ENCODE measurements at places on chromosomes 7 and 10.

- no peak for DNase-seq
Observed at GRCh38 chr7:130947792-130948580, 214.0 kb upstream of the KLF14 start.

DNA sequence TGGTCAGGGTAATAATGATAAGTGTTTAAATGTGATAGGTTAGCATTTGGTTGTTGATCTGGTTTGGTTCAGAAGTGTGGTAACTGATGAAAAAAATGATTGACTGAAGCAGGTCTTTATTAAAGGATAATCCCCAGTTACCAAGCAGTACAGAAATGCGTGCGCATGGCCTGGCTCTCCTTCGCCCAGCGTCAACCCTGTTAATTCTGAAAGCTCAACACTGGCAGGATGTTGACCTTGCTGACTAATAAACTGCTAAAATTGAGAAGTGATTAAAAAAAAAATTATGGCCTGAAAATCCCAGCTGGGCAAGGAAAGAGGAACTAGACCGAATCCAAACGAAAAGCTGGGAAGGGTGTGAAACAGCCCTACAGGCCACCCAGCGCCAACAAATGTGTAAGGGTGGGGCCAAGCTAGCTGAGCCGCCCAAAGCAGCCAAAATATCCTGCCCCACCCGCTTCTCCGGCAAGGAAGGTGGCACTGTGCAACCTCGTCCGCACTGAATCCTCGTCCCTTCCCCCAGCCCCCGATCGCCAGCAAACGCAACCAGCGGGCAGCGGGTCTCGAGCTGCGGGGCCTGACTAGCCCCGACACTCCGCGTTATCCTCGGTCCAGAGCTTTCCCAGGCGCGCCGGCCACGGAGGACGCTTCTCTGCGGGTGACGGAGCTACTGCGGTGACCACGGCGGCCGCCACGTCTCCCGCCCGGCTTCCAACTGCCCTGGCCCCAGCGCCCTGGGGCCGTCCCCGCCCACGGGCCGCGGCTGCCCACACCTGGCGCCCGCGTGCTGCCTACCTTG is 561 bp downstream of the SHTN1 start:
- no peak for DNase-seq

DNA sequence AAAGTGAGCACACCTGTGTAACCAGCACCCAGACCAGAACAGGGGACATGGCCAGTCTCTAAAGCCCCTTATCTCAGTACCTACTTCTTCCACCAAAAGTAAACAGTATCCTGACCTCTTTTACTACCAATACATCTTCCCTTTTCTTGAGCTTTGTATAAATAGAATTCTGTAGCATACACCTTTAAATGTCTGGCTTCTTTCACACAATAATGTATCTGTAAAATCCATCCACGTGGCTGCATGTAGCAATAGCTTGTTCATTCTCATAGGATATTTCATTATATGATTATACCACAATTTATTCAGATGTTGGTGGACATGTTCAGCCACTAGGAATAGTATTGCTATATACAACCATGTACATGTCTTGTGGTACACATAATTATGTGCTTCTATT is 40.6 kb downstream of the BTBD16 start:
- DNase-seq = no peak

DNA sequence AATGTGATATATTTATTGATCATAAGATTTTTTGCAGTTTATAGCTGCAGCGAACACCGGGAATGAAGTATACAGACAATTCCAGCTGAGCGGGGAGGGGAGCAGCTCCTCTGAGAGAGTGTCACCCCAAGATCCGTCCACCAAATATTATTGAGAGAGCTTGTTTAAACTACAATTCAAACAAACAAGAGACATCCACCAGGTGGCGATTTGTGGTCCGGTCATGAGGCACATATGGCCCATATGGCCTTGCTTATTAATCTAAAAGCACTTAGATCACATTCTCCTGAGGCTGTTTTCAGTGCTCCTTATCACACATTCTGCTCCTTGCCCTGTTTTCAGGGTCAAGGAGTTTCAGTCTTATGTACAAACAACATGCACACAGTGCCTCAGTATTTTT is 83.1 kb downstream of the THSD7A start:
- no peak for DNase-seq

DNA sequence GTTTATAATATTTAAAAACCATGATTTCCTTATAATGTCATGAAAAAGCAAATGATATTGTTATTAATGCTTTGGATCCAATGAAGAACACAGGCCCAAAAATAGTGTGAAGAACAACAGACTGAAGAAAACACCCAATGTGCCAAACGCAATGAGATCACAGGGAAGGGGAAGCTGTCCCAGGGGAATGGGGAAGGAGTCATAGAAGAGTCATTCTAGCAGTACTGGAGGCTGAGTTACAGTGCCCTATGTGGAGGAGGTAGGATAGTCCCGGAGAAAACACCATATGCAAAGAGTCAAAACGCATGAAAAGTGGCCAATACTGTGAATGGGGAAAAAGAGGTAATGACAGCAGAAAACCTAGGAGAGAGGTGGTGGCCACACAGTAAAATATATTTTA is 50.9 kb downstream of the TPK1 start:
- no peak for DNase-seq

DNA sequence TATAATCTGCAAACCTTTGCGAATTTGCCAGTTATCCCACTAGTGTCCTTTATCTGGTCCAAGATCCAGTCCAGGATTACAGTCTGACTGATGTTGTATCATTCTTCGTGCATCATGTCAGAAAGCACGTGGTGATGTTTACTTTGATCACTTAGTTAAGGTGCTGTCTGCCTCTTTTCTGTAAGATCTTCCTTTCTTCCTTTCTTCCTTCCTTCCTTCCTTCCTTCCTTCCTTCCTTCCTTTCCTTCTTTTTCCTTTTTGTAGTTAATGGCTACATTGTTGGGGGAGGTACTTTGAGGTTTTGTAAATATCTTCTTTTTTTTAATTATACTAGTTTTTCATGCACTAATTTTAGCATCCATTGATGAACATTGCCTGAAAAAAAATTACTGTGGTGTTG is 80.3 kb downstream of the LCOR start:
- no peak for DNase-seq

DNA sequence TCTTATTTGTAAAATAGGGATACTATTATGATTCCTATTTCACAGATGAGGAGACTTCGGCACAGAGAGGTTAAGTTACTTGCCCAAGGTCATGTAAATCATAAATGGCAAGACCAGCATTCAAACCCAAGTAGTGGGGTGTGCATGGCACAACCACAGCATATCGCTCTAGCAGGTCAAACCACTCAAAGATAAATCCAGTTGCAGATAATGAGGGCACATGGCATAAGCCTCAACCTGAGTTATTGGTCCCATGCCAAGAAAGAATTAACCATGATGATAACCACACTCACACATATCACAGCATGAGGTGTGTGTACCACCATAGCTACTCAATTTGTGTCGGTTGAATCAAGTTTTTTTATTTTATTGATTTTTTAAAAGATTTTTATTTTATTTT is 180.5 kb downstream of the CREB5 start:
- no peak for DNase-seq

DNA sequence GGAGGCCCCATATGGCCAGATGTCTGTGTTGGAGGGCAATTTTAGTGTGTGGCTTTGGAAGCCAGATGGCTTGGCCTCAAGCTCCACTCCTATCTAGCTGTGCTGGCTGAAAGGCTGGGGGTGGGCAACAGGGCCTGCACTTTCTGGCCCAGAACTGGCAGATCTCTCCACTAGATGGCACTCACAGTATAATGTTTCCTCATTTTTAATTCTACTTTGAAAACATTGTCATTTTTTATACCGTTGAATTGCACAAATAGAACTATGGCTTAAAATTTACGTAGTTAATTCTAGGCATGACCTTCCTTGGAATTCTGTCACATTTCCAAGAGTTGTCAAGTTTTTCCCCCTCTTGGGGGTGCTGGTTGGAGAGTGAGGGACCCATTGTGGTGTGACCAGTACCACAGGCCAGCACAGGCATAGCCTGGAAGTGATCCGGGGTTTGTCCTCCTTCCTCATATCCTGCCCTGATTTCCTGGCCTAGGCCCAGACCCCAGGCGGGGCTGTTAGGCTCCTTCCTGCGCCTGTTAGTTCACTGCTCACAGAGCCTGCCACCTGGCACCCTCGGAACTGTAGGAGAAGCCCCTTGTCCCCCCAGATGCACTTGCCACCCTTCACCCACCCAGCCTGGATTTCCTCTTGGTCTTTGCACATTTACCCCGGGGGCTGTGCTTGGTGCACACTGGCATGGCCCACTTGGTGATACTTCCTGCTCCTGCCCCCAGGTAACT is 52.8 kb downstream of the ARHGAP22 start:
- no peak for DNase-seq

DNA sequence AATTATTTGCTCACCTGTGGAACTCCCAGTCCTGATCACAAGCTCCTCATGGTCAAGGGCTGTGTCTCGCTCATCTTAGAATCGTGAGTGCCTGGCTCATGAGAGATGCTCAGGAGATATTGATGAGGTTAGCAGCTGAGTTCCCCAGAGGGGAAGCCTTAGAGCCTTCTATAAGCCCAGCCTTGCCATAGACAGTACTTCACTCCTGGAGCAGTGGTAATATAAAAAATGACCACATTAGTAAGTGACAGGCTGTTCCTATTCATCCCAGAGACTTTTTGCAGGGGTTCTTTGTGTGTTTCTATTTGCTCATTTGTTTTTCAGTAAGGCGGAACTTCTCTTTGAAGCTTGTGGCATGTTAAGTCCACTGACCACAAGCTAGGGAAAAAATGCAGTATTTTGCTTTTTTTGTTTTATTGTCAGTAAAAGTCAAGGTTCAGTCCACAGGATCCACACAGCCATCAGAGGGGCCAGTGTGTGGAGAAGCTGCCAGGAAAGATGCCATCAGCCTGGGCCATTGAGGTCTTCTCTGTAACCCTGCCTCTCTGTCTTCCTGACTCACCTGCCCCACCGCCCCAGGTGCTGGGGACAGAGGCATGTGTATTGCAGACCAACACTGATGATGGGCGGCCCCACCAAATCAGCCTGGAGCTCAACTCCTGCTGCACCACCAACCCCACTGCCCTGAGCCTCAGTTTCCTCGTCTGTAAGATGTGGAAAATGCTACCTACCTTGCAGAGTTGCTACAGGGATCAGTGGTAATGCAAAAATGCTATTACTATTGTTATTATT is 36.4 kb upstream of the JCAD start:
- no peak for DNase-seq

GRCh38 chr10:80390740-80391139 is 17.6 kb upstream of the PRXL2A start:
- DNase-seq = no peak

GRCh38 chr7:155217634-155218033 is 80.0 kb upstream of the INSIG1 start:
- no peak for DNase-seq

GRCh38 chr7:11373546-11374142 is 400.0 kb downstream of the PHF14 start:
- DNase-seq = no peak

GRCh38 chr7:76292213-76292573 is 10.3 kb upstream of the HSPB1 start:
- no peak for DNase-seq

- DNase-seq = no peak
Observed at GRCh38 chr10:49254556-49255318, 44.2 kb upstream of the C10orf71 start.

DNA sequence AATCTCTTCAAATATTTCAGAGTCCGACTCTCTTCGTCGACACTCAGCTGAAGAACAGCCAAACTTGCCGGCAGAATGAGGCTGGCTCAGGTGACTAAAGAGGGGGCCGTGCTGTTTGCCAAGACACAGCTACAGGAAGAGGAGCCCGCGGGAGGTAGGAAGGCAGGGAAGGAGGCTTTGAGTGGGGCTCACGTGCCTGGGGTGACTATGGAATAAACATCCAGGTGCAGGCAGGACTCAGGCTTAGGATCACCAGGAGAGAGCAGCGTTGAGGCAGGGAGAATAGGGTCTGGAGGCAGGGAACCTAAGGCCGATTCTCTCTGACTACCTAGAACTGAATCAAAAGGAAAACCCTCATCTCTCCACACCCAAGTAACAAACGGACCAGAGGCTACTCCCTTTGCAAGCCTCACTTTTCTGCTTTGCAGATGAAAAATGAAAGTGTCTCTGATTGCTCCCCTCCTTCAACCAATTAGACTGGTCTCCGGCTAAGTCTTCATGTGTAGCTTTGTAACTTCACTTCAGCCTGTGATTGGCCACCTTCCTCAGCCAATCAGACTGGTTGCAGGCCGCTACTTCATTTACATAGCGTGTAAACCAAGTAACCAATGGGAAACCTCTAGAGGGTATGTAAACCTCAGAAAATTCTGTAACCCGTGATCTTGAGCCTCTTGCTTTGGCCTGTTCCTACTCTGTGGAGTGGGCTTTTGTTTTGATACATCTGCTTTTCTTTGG is 19.7 kb upstream of the BNIP3 start:
- DNase-seq = peak; percentile 32

GRCh38 chr7:490461-491291 is 29.0 kb downstream of the PDGFA start:
- no peak for DNase-seq

GRCh38 chr10:62733654-62734293 is 70.7 kb upstream of the ADO start:
- no peak for DNase-seq

GRCh38 chr7:101555269-101555920 is 73.7 kb downstream of the MYL10 start:
- DNase-seq = no peak

GRCh38 chr7:100679927-100680575 is 6.5 kb downstream of the GNB2 start:
- no peak for DNase-seq

DNA sequence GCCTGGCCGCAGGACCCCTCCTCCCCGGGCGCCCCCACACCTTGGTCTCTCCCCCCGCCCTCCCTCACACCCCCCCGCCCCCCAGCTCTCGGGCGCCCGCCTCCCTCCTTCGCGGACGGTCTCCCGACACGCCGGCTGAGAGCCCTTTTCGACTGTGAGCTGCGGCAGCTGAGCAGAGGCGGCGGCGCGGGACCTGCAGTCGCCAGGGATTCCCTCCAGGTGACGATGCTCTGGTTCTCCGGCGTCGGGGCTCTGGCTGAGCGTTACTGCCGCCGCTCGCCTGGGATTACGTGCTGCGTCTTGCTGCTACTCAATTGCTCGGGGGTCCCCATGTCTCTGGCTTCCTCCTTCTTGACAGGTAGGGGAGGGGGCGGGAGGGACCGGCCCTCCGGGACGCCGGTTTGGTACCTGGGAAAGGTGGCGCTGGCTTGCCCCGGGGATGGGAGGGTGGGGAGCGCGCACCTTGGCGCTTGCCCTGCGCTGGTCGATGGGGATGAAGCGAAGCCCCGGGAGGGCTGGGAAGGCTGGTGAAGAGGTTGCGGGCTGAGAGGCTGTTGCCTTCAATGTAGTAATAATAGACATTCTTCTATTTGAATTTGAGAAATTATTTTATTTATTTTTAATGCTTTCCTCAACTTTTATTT is at the start of gene BMPER:
TSS of gene BMPER (plus strand) at position 151 of the 644 bp plus-strand sequence. CDS start at position 226, 75 bp downstream.
- peak; percentile 19 for DNase-seq

DNA sequence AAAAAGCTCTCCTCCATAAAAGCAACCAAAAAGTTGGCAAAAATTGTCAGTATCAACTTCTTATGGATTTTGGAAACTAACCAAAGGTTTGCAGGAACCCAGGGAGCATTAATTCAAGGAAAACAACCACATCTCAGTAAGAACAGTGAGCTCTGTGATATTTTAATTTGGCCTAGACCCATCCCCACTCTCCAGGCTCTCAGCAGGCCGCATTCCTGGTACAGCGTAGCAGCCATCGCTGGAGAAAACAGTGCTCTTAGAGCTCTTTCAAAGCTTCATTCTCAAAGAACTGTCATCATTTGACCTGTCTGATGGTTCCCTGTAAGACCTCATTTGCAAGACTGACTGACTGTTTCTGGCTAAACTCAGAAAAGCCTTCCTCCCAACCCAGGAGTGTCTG is 81.9 kb downstream of the NUDCD3 start:
- DNase-seq = no peak

GRCh38 chr10:30709700-30710358 is 80.3 kb upstream of the LYZL2 start:
- no peak for DNase-seq

GRCh38 chr7:101328159-101328558 is 6.5 kb upstream of the IFT22 start:
- DNase-seq = no peak
